Amniotic epithelial cell (primary cell): ENCODE measurements at places on chromosomes 16 and 17.
A peak's percentile ranks its signal among the peaks of the same experiment; 100 is the strongest.

DNA sequence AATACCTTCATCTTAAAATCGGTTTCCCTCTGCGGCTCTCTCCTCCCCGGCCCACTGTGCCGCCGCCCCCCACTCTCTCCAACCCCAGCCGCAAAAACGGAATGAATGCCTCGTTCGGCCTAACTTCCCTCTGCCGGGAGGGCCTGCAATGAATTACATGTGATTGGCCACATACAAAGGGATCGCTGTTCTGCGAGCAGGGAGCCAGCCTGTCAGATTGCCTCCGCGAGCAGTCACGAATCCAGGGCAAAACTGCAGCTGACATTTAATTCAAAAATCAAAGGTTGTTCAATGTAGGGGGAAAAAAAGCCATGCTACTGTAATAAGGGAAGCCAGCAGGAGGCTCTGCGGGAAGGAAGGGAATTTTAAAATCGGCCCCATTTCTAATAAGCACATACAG is 84.9 kb downstream of the TBC1D16 start:
- DNase-seq, result no peak

- no peak for DNase-seq
These were observed 1.4 kb upstream of the ABCC1 start for GRCh38 chr16:15947983-15948509.

GRCh38 chr17:10614536-10615155 is 42.5 kb downstream of the MYH3 start:
- peak; percentile 45 for DNase-seq

DNA sequence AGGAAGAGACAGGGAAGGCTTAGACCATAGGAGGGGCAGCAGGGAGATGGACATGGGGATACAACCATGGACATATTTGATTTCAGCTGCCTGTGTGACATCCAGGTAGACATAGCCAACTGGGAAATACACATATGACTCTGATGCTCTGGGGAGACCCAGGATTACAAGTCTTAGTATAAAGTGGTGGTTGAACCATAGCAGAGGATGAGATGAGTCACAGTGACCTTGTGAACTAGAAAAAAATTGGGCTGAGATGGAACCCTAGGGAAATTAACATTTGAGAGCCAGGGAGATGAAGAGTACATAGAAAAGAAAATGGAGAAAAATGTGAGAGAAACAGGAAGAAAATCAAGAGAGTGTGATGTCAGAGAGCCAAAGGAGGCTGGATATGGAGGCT is 10.2 kb downstream of the MARCHF10 start:
- DNase-seq, result peak; percentile 20
